ENCODE measurements at places on chromosomes 3 and 15.

DNA sequence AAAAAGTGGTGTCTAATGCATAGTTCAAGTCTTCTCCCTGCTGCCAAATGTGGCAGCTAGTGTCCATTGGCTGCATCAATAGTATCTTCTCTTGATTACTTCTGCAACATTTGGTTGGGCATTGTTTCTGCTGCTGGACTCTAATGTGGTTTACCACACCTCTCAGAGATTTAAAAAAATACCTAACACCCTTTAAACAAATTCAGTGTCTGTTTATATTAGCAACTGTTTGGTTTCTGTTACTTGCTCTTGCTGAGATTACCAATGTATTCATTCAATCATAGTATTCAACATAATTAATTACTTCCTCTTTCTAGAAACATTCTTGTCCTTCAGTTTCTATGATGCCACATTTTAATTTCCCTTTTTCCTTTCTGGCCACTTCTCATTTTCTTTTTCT is 20.3 kb upstream of the NECTIN3 start:
- DNase-seq, result no peak

GRCh38 chr3:175957427-175957826 is 1098.3 kb downstream of the NAALADL2 start:
- no peak for DNase-seq

DNA sequence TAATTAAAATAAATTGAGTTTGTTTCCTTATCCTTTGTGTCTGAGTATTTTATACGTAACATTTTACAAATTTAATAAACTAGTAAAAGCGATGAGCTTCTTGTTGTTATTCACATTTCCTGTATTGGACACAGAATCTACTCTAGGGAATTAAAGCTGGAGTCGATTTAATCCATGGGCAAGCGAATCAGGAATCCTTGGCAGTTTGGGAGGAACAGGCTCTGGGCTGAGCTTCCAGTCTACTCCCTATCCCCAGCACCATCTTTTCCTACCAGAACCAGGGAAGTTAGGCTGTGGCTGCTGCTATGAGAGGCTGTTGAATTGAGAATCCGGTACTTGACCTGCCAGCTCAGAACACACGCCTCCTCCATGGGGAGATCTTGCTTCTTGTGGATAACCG is 437.3 kb upstream of the TPM1 start:
- no peak for DNase-seq

DNA sequence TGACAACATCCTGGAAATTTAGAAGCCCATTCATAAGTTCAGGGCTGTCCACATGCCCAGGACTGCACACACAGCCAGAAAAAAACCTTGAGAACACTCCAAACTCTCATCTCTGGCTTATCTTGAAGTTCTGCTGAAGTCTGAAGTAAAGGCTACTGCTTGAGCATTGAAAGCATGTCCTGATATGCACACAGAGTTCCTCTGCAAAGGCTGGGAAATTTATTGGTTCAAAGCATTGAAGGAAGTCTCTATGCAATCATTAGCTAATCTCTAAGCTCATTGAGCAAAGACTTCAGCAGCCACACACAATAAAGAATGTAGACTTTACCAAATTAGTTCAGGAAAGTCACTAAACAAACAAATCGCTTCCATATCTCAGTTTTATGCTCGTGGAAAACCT is 162.0 kb upstream of the STT3B start:
- no peak for DNase-seq

DNA sequence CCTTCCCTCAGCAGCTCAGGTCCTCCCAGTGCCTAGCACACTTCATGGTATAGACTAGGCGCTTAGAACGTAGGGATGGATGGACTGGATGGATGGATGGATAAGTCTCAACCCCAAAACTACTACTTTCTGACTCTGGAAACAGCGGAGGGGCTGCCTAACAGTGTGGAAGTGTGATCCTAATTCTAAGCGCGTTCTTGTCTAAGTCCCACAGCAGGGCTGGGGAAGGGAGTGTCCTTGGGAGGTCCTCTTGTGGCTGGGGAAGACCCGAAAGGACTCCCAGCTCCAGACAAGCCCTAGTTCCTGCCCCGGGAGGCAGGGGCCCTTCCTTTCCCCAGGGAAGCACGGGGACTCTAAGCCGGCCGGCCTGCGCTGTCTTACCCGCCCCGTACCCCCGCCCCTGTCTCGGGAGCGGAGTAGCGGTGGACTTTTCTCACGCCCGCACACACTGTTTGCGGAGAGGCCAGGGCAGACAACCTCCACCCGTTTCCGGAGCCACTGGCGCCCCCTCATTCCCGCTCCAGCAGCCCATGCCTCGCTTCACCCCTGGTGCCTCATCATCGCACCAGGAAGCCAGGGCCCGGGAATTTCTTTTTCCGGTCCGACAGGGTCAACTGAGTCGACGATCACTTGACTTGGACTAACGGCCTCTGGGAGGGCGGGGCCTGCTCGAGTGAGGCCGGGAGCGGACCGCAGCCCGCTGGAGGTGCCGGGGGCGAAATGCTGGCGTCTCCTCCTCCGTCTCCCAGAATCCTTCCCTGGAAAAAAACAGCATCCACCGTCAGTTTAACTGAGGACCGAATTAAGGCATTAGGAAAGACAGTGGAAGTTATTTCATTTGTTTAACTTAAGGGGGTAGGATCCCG is 133.3 kb downstream of the TBC1D2B start:
- DNase-seq, result no peak

GRCh38 chr15:70249616-70250015 is 151.9 kb upstream of the TLE3 start:
- DNase-seq, result no peak

DNA sequence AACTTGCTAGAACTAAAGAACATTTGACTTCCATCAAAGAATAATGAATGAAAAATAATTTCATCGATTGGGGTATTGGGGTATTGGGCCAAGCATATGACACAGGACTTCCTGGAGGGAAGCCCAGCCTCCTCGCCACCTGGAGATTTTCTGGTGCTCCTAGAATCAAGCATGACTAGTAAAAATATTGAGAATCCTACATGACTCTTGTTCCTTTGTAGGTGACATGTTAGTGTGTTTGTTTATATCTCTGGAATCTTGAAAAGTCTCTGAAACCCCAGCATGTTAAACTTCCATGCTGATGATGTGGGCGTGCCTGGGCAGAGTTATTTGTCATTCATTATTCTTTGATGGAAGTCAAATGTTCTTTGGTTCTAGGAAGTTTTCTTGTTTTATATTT is 90.1 kb upstream of the EPHB3 start:
- no peak for DNase-seq

GRCh38 chr3:32996048-32996754 is 44.8 kb downstream of the CCR4 start:
- no peak for DNase-seq

- DNase-seq, result no peak
Observed at GRCh38 chr3:125594125-125594524, 1.2 kb downstream of the OSBPL11 start.

- peak; percentile 21 for DNase-seq
Observed at GRCh38 chr15:67897646-67898339, 57.9 kb upstream of the RNU6-1 start.

GRCh38 chr15:57133127-57133968 is 214.9 kb downstream of the TCF12 start:
- DNase-seq, result no peak

- DNase-seq, result peak; percentile 68
Observed at GRCh38 chr3:127961963-127962362, 46.9 kb downstream of the KBTBD12 start.

DNA sequence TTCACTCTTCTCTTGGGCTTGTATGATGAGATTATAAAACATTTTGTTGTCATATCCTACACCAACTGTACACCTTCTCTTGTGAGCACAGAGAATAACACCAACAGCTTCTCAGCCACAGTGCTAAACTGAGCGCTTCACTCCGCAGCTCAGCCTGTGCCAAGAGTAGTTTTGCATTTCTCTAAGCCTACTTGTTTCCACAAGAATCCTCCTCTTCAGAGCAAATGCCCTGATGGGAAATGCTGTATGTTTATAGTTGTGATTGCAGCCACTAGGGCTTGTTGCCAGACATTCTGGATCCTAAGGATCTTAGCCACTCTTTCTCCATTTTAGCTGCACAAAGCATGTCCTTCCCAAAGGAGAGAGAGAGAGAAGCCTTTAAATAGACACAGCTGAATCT is 138.8 kb upstream of the PLXND1 start:
- no peak for DNase-seq

DNA sequence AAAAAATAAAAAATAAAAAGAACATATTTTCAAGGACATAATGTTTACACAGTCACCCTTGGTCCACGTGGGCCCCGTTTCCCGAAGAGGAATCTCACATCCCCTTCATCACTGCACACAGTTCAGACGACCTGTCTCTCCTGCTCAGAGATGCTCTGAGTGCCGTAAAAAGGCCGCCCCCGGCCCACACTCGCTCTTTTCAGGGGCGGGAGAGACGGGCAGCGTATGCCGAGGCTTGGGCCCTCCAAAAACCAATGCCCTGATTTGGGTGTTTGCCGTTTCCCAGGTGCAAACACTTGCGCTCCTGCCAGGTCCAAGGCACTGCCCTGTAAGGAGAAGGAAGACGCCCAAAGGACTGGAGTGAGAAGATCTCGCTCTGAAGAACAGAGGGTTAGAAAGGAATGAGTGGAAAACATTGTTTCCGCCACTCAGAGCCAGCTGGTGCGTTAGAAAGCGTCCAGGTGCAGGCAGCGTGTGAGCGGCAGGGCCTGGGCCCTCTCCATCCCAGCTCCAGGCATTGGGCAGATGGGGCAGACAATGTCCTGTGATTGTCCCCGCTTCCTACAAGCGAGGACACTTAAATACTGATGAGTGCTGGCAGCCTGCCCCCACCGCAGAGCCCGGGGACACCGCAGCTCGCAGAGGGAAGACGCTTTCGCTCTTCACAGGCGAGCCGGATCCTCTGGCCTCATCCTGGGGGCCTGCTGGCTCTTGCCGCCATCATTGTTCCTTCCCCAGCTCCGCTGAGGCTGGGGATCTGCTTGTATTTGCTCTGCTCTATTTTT is 53.2 kb downstream of the NIPA2 start:
- no peak for DNase-seq

- no peak for DNase-seq
Observed at GRCh38 chr3:22920006-22920405, 283.1 kb upstream of the UBE2E2 start.

DNA sequence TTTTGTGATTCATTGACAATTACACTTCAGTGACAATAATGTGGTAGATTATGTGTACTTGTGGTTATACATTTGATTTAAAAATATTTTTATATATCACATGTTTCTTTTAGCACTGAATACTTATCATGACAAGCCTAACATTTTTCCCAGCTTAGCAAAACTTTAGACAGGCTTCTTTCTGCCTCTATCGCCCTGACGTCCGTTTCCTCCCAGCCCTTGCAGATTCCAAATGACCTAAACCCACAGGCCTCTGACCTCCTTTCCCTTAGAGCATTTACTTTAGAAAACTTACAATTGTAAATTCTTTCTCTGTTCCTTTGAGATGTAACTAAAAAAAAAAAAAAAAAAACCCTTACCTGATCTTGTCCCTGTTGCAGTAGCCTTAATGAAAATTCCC is 326.1 kb downstream of the UNC13C start:
- DNase-seq, result no peak

GRCh38 chr15:72584006-72584405 is 70.5 kb upstream of the GOLGA6B start:
- DNase-seq, result no peak

- DNase-seq, result no peak
Observed at GRCh38 chr3:152356870-152357276, 88.1 kb downstream of the MBNL1 start.

DNA sequence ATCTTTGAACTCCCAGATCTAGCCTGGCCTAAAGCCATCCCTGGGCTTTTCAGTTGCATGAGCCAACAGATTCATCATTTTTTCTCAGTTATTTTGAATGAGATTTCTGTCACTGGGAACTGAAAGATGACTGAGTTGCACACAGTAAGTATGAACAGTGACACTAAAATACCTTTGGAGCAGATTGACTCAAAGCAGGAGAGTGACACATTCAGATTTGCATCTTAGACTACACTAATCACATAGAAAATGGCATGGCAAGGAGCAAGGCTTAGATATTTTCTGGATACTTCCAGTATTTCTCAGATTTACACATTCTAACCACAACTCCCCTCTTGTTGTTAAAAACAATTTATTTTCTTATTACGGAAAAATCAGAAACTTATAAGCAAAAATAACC is 32.8 kb downstream of the SEC62 start:
- no peak for DNase-seq

DNA sequence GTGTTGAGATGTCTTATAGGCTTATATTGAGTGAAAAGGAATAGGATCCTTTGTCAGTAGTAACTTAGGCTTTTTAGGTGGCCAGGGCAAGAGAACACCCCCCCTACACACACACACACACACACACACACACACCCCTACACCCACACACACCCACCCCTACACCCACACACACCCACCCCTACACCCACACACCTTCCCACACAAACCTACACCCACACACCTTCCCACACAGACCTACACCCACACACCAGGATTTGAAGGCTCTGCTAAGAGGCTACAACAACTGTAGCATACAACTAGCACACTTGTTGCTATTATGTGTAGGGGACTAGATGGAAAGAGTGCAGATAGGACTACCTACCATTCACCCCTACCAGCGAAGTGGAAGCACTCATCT is 172.6 kb downstream of the PGPEP1L start:
- DNase-seq, result no peak

GRCh38 chr15:90519688-90520087 is 10.0 kb upstream of the CRTC3 start:
- no peak for DNase-seq

DNA sequence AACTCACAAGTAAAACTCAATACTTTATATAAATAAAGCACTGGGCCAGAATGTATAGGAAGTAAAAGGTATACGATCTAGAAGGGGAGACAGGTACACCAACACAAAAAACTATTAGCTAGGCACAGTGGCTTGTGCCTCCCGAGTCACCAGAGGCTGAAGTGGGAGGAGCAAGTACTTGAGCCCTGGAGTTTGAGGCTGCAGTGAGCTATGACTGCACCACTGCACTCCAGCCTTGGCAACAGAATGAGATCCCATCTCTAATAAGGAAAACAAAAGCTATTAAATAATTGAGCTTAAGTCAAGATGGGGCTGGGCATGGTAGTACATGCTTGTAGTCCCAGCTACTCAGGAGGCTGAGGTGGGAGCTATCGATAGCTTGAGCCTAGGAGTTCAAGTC is 17.0 kb downstream of the PIK3CB start:
- no peak for DNase-seq

GRCh38 chr3:101495552-101495951 is 17.5 kb downstream of the SENP7 start:
- no peak for DNase-seq

GRCh38 chr3:109353057-109353456 is 15.7 kb upstream of the DPPA4 start:
- DNase-seq, result no peak
